ENCODE measurements at places on chromosomes 2 and 18.

DNA sequence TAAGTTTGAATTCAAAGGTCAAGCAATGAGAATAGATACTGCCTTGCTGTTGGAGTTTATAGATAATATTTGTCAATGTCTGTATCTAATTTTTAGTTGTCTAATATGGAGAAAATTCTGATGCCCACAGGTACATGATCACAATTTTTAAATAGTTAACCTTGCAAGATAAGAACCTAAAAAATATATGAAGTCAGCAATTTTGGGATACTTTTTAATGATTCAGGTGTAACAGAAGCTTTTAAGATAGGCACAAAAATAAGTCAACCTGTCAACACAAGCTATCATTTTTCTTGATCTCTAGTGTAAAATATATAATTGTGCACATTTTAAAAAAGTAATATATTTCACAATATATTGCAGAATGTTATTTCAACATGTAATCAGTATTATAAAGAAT is 92.5 kb upstream of the IL1R2 start:
- no peak for DNase-seq

- no peak for DNase-seq
Observed at GRCh38 chr2:162233197-162233596, 10.0 kb downstream of the FAP start.

- no peak for DNase-seq
Observed at GRCh38 chr2:23637011-23637778, 252.2 kb downstream of the KLHL29 start.

GRCh38 chr2:144520756-144521487 is 1.0 kb upstream of the ZEB2 start:
- DNase-seq: no peak

DNA sequence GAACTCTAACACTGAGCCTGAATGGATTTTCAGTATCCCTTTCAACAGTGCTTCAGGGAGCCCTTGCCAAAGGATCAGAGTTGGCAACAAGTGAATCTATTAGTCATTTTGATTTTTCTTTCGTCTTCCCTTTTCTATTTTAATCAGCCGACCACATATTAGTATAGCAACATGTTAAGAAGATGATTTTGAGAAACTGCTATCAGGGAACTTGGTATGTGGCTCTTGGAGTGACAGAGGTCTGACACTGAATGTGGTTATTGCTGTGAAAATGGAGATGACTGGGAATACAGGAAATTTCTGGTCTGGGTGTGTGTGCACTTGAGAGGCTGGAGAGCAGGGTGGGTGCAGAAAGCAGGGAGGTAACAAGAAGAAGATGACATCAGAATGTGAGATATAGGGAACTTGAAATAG is 28.7 kb upstream of the IL1RL1 start:
- DNase-seq: no peak

DNA sequence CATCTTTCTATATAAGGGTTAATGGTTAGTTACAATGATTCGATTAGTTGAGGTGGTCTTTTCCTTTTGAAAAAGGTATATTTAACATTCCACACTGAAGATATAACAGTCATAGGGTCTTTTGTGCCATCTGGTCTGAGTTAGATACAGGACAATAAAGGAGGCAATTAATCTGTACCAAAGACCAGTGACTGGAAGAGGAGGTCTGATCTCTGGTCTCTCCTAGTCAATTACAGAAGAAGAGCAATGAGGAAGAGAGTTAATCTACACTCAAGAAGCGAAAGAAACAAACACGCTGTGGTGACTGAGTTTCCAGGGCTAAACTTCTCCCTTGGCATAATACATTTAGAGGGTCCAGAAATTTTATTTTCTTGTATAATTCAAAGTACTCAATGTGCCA is 20.7 kb upstream of the RMDN2 start:
- no peak for DNase-seq

Measured in stimulated activated CD4-positive, alpha-beta T cell treated with anti-CD3 and anti-CD28 coated beads, TNF-alpha, amount 100 ng/mL, for 4 hours (primary cell).